Stimulated activated CD4-positive, alpha-beta T cell treated with anti-CD3 and anti-CD28 coated beads, Interleukin-4, amount 100 ng/mL, for 1 hour (primary cell): ENCODE measurements at places on chromosomes 7 and 10.

GRCh38 chr10:93837822-93838221, 56.0 kb upstream of the SLC35G1 start:
- no peak for DNase-seq

DNA sequence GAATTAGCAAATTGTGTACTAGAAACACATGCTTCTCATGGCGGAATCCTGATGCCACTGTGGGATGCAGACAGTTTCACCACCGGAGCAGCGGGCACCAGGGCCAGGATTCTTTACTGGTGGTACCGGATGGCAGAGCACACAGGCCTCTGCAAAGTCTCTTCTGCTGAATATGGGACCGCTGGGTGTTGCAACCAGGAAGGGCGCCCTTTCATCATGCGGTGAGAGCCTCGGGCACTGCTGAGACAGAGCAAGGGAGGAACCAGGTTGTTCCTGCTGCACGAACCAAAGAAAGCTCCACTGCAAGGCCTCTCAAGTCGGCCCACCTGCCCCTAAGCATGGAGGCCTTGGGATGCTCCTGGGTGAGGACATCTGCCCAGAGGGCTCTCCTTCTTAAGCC, 57.0 kb upstream of the NMT2 start:
- DNase-seq, result no peak

DNA sequence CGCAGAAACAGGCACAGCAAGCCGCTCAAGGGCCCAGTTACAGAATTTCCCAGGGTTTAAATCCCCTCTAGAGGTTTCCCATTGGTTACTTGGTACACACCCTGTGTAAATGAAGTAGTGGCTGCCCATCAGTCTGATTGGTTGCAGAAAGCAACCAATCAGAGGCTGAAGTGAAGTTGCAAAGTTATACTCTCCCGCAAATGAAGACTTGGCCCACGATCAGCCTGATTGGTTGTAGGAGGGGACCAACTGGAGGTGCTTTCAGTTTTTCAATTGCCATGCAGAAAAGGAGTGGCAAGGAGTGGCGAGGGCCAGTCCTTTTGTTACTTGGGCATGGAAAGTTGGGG, 909.2 kb upstream of the AUTS2 start:
- no peak for DNase-seq

- no peak for DNase-seq
These were observed 112.7 kb downstream of the SNX10 start for GRCh38 chr7:26404189-26404996.

DNA sequence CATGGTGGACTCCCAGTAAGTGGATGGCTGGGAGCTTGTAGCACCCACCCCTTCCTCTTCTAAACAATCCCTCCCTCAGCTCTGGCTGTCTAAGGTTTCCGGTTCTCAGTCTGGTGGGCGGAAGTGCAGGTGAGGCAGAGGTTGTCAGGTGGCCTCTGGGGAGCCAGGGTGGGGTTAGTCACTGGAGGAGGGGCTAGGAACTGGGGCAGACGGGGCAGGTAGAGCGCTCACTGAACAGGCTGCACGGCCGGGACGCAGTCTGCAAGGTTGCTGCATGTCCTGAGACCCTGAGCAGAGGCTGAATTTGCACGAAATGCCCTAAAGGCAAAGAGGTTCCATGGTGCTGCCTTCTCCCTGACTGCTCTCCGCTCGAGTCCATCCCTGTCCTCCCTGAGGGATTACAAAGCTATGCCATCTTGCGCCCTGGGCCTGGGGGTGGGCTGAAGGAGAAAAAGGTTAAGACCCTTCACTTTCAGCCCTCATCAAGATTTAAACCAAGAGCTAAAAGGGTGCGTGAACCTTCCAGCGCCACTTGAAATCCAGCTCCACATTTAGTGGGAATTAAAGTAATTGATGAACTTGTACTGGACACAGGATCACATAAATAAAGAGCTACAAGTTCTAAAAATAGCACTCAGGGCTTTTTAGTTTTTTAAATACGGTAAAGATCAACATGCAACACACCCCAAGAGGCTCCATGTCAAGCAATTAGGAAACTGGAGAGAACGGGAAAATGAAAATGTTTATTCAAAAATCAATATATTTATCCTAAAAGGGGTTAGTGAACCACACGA, 62.3 kb upstream of the CTBP2 start:
- DNase-seq, result no peak

GRCh38 chr10:84659027-84659426, 330.6 kb downstream of the CCSER2 start:
- no peak for DNase-seq

DNA sequence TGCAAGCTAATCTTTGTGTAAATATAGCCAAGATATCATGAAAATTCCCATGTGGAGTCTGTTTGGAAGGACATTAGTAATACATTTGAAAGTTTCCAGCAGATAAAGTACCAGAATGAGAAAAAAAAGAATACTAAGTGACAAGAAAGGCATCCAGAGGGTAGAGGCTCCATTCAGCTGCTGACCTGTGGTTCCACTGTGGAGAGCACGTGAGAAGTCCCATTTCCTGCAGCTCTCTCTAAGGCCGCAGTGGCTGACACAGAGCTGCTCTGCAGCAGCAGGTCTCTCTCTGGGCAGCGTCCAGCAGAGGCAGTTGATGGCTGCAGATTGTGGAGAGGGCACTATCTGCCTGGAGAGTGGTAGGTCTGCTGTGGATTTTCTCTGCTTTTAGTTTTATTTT, 100.1 kb upstream of the TMEM72 start:
- DNase-seq, result no peak

DNA sequence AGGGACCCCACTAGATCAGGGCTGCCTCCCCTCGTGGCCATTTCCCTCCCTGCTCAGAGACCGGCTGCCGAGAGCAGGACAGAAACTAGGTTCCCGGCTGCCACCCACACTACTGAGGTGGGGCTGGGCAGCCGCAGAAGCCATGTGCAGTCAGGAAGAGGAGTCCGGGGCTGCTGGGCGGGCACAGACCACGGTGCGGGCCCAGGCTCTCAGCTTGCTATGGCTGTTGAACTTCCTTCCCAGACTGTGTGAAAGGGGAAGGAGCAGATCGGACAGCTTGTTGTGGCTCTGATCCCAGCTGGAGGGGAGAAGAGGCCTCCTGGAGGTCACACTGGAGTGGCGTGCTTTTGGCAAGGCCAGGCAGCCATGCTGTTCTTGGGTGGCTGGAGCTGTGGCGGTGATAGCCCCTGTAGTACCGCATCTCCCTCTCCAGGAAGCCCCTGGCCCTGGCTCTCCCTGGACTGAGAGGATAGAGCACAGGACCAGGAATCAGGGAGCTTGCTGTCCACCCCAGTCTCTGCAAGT, 56.8 kb downstream of the HK1 start:
- peak; percentile 35 for DNase-seq
